ENCODE measurements at places on chromosomes 7 and 10.

- DNase-seq, result peak; percentile 20
Measured at GRCh38 chr10:67607472-67607871, 88.5 kb downstream of the CTNNA3 start.

DNA sequence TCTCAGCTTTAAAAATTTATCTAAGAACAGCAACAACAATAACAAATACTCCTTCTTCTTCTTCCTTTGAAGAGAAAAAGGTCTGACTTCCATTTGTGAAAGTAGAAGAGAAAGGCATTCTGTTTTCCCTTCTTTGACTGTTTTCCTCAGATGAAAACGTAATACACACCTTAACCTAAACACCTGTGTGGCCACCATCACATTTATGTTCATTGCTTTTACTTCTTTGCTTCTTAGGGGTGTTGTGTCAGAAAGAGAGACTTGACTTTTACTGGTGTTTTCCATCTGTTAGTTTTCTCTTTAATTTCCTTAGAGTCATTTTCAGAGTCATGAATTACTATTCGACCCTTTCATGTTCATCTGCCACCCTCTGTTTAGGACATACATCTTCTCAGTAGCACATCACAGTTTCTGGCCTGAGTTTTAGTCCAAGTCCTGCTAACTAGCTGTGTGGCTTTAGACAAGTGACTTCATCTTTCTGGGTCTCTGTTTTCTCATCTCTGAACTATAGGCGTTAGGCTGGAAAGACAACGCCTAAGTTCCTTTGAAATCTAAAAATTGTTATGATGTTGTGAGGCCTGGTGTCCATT is 283.8 kb downstream of the GATA3 start:
- no peak for DNase-seq

DNA sequence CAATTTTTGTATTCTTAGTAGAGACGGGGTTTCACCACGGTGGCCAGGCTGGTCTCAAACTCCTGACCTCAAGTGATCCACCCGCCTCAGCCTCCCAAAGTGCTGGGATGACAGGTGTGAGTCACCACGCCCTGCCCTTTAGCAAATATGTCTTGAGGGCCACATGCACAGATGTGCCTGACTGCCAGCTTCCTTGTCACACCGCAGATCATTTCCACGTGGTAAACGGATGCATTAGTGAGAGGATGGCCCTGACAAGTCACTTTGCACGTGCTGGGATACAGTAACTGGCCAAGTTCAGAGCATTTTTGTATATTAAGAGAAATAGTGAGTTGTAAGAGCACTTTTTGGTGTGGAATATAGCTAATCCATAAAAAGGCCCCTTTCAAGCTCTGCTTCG is 44.3 kb upstream of the FAM180A start:
- DNase-seq, result no peak

DNA sequence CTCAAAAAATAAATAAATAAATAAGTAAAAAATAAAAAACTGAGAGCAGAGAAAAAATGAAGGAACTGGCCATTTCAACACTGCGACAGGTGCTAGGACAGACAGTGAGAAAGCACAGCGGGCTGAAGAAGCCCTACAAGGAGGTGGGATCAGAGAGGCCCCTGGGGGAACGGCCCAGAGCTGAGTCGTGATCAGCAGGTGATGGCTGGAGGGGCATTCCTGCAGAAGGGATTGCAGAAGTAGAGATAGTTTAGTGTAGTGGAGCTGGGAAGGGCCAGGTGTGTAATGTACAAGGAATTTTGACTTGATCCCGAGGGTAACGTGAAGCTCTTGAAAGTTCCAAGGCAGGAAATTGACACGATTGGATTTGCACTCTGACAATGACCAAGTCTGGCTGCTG is 112.1 kb downstream of the CUL2 start:
- DNase-seq, result no peak

DNA sequence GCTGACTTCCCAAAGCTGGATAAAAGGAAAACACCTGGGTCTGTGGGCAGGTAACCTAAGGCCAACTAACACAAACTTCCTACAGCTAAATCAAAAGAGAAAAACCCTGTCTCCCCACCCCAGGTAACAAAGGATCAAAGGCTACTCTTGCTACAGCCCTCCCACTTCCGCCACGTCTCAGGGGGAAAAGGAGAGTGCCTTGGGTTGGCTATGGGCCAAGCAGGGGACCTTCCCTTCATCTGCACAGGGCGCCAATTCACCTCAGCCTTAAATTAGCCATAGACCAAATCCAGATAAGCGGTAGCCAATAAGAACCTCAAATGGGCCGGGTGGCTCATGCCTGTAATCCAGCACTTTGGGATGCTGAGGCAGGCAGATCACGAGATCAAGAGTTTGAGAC is 69.1 kb upstream of the LANCL2 start:
- no peak for DNase-seq

- DNase-seq, result no peak
Measured at GRCh38 chr7:135673360-135673706, 11.0 kb downstream of the STMP1 start.

GRCh38 chr7:93751421-93751820 is 139.1 kb downstream of the TFPI2 start:
- no peak for DNase-seq
